CD8-positive, alpha-beta memory T cell (primary cell): ENCODE measurements at places on chromosomes 2 and 18.

- no peak for DNase-seq
Observed at GRCh38 chr2:3024401-3024935, 353.1 kb downstream of the EIPR1 start.

DNA sequence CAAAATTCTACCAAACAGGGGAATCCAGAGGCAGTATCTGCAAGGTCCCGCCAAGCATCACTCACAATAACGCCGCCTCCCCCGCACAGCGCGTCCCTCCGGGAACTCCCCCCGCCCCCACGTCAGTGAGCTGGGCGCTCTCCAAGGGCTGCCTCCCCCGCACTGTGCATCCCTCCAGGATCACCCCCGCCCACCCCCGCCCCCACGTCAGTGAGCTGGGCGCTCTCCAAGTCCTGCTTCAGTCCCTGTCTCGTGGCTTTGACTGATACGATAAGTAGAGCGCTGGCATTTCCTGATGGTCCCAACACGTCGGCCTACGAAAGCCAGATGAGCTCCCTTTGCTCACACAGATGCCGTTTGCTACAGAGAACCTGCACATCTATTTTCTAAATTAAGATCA is 130.7 kb upstream of the TPO start:
- DNase-seq = no peak

GRCh38 chr2:37573451-37574388 is 97.7 kb downstream of the CDC42EP3 start:
- DNase-seq = no peak

GRCh38 chr18:37484983-37485834 is 80.4 kb downstream of the CELF4 start:
- no peak for DNase-seq

DNA sequence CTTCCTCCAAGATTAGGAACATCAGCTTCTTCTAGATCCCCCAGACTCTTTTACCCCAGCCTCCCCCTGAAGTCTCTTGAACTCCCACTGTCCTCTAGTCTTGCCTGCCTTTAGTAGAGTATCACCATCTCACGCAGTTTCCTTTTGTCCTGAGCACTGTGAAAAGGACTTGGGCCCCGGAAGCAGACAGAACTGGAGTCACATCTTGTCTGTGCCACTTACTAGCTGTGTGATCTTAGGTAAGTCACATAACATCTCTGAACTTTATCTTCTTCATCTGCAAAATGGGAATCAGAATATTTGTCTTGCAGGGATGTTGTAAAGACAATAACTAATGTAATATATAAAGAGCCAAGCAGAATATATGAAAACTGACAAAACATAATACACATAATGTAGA is 8.4 kb upstream of the TRABD2A start:
- DNase-seq = no peak

DNA sequence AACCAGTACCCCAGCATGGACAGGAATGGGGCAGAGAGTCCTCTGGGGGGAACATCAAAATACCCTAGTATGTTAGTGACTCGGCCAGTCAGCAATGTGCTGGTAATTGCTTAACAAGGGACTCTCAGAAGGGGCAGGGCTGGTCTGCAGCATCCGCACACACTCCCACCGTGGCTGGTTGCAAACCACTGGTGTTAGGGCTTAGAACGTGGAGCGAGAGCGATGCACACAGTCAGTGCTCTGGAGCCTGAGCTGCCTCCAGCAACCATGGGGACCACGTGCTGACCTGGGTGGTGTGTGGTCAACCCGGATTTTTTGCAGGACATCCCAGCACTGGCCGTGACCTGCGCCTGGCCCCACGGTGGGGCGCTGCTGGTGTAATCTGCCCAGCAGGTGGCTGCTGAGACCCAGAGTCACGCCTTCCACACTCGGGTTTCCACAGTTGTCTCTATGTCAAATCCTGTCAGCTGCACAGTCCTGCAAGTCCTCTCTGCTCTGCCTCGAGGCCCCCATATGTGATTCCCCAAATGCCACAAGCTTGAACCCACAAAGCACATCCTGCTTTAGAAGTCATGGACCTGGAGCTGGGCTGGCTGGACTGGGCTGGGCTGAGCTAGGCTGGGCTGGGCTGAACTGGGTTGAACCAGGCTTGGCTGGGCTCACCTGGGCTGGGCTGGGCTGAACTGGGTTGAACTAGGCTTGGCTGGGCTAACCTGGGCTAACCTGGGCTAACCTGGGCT is 50.6 kb upstream of the GPC1 start:
- DNase-seq = peak; percentile 26

GRCh38 chr2:112519506-112519905 is 22.8 kb upstream of the POLR1B start:
- no peak for DNase-seq

- no peak for DNase-seq
Observed at GRCh38 chr2:238942726-238943300, 94.9 kb downstream of the TWIST2 start.

- no peak for DNase-seq
Observed at GRCh38 chr2:201496785-201497184, 45.2 kb downstream of the STRADB start.

- no peak for DNase-seq
Observed at GRCh38 chr18:74389991-74390390, 67.1 kb downstream of the DIPK1C start.

DNA sequence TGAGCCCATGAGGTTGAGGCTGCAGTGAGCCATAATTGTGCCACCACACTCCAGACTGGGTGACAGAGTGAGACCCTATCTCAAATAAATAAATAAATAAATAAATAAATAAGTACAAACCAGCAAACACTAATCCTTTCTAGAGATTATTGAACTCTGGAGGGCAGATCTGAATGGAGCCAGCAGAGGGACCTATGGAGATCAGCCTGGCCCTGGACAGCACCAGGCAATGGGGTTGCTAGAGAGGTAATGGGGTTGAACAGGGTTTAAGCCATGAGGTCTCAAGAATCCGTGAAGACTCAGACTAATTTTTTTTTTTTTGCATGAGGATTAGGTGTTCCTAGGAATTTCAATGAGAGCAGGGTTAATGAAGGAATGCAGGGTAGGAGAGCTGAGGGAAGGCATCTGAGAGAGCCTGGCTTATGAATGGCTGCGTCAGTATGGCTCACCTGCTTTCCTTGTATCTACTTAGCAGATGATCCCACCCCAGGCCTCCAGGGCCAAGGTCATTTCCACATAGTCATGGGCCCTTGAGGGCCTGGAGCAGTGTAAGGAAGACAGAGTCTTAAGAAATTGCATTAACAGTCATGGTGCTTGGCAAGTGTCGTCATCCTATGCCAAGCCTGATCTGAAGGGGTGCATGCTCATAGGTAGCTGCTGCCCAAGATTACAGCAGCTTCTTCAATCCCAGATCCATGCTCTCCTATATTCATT is 34.6 kb upstream of the IL37 start:
- no peak for DNase-seq

DNA sequence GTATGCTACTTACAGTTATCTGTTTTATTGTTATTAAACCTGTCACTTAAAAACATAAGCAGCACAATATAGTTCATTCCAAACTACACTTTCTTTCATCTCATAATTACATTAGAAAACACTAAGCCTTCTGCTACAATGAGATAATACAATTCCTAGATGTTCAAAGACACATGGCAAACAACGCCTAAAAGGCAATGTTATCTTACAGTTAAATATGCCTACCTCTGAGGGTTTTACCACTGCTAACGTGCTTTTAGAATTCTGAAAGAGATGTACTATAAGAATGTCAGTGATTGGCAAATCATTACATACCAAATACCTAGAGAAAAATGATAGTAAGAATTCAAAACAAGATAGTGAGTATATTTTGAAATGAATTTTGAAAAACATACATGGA is 46.8 kb upstream of the SPOPL start:
- no peak for DNase-seq

- no peak for DNase-seq
Observed at GRCh38 chr2:216343221-216343980, 28.9 kb downstream of the MARCHF4 start.

- DNase-seq = no peak
Observed at GRCh38 chr18:52822160-52822559, 482.2 kb downstream of the DCC start.

GRCh38 chr18:1047406-1047805 is 142.7 kb downstream of the ADCYAP1 start:
- DNase-seq = no peak

DNA sequence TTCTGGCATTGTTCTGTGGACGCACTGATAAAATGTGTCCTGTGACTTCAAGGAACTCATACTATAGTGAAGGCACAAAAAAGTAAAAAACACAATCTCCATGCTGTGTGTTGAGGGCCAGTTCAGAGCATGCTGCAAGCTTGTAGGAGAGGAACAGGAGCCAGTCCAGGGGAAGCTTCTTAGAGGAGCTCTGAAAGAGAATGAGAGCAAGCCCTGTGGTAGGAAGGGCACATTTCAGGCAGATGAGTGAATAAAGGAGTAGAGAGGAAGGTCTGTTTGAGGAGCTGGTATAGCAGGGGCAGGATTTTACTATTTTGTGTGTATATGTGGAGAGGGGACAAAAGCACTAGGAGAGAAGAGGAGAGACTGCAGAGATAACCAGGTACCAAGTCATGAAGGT is 478.3 kb downstream of the ZEB2 start:
- no peak for DNase-seq

GRCh38 chr2:58553937-58554336 is 312.8 kb upstream of the FANCL start:
- DNase-seq = no peak

- DNase-seq = no peak
Observed at GRCh38 chr2:85501248-85501647, 37.7 kb upstream of the MAT2A start.

GRCh38 chr18:71189581-71189980 is 900.7 kb downstream of the SOCS6 start:
- no peak for DNase-seq
